ENCODE measurements at places on chromosomes 4 and X.

GRCh38 chr4:123599920-123600810 is 203.6 kb downstream of the SPRY1 start:
- no peak for DNase-seq

GRCh38 chrX:34638116-34638515 is 19.0 kb downstream of the TMEM47 start:
- DNase-seq, result peak; percentile 0

DNA sequence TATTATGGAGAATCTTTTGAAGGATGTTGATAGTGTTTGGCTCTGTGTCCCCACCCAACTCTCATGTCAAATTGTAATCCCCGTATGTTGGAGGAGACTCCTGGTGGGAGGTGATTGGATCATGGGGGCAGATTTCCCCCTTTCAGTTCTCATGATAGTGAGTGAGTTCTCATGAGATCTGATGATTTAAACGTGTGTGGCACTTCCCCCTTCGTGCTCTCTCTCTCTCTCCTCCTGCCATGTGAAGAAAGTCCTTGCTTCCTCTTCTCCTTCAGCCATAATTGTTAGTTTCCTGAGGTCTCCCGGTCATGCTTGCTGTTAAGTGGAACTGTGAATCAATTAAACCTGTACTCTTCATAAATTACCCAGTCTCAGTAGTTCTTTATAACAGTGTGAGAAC is 166.1 kb upstream of the NUDT6 start:
- no peak for DNase-seq

GRCh38 chr4:62471021-62471420 is 1270.9 kb downstream of the ADGRL3 start:
- no peak for DNase-seq

- no peak for DNase-seq
These were observed 71.3 kb upstream of the ADGRG2 start for GRCh38 chrX:19193565-19193964.

- no peak for DNase-seq
These were observed 14.7 kb upstream of the SEC24D start for GRCh38 chr4:118850488-118851173.

DNA sequence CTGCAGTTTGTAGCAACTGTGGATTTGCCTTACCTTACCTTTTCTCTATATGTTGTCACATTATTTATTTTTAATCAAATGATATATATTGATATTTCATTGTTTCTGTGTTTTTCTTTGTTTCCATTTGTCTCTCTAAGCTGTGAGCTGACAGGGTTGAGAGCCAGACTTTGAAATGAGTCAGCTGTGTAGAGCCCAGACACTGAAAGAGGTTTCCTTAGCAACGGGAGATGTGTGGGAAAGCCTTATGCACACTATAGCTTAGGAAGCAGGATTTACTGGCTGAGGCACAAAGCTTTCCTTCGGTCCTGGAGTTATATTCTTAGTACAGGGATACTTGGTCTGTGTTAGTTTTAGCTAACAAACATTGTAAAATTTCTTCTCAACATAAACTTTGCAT is 192.2 kb downstream of the FGF13 start:
- no peak for DNase-seq

DNA sequence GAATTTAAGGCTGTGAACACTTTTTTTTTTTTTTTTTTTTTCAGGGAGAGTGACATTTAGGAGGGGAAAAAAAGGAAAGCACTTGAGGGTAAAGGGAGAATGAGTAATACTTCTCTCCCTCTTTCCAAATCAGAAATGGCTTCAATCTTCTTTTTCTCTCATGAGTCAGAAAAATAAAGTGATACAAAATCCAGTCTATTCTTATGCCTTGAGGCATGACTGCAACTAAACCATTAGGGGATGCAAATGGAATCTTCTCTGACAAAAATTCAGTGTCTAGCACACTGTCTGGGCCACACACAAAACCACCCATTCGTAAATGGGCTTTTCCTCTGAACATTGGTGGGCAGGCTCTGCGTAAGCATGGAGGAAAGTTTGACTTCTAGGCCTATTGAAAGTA is 46.7 kb upstream of the POU4F2 start:
- DNase-seq, result no peak

GRCh38 chrX:84611843-84612636 is 109.8 kb upstream of the HDX start:
- no peak for DNase-seq

GRCh38 chr4:82373486-82373815 is 340 bp downstream of the HNRNPD start:
- DNase-seq, result no peak

DNA sequence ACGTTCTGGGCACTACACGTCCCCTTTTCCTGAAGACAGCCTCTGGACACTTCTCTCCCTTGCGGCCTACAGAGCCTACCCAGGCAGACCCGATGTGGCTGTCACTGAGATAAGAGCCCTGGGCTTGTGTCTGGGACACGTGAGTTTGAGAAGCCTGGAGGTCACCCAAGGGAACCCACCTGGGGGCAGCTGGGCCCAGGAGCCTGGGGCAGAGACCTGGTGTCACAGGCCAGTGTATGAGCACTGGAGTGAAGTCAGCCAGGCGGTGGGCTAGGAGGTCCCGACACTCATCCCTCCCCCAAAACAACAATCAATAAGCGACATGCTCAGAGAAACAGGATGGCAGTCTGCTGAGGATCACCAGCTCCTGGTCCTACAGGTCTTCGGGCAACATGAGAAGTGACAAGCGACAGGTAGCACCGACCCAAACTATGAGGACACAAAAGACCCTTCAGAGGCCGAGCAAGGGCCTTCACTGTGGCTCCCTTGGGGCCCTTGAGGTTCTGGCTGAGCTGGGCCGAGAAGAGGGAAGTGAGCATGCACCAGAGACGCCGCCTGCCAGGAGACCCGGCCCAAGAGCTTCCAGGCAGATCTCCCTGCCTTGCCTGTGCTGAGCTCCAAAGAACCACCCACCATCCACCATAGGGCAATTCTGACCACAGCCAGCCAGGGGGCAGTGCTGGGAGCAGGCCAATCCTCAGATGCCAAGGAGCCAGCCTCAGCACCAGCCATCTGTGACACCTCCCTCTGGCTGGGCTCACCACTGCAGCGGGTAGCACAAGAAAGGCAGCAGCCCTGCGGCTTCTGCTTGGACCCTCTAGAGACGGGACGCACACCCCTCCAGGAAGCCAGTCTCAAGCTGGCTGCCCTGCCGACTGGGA is 11.0 kb upstream of the DUSP9 start:
- no peak for DNase-seq

- no peak for DNase-seq
These were observed 3.1 kb downstream of the TFDP3 start for GRCh38 chrX:133215017-133215416.

DNA sequence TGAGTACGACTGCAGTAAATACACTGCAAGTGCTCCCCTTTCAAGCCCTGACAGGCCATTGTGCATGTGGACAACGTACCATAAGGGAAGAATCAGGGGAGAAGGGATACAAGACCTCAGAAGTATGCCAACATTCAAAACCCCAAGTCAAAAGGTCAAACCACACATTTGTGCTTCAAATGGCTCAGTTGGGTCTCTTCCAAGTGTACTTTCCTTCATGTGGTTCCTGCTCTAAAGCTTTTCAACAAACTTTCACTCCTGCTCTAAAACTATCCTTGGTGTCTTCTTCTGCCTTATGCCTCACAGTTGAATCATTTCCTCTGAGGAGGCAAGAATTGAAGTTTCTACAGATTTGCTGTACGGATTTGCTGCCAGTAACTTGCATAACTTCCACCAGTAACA is 305.7 kb upstream of the SLIT2 start:
- DNase-seq, result peak; percentile 8

GRCh38 chr4:150886597-150886996 is 128.5 kb downstream of the LRBA start:
- DNase-seq, result no peak

DNA sequence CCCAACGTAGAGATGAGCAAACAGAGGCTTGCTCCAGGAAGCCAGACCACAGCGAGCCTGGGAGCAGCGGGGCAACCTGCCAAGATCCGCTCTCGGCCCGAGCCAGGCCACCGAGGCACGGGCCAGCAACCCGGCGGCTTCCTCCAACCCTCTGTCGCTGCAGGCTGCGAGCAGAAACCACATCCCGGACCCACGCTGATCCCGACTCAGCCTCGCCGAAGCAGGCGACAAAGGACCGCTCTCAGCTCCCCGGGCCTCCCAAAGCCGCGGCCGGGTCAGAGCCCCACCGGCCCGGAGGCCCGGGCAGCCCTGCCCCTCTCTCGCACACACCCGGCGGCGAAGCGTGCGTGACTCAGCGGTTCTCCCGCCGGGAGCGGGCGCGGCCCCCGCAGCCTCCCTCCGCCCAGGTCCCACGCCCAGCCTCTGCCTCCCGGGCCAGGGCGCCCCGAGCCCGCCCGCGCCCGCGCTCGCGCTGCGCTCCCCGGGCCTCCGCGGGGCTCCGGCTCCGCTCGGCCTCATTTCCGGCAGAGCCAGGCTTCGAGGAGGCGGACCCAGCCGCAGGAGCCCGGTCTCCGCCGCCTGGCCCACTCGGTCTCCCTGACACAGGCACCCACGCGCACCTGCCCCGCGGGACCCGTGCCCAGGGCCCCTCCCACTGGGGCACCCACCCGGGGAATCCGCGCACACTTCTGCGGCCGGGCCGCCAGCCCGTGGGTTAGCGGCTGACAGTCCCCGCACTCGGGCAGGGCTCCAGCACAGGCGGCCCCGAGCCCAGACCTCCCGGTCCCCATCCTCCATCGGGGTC is 1.7 kb downstream of the PPP2R2C start:
- DNase-seq, result peak; percentile 27

- DNase-seq, result no peak
These were observed 810.9 kb upstream of the TENM3 start for GRCh38 chr4:181432335-181432734.

DNA sequence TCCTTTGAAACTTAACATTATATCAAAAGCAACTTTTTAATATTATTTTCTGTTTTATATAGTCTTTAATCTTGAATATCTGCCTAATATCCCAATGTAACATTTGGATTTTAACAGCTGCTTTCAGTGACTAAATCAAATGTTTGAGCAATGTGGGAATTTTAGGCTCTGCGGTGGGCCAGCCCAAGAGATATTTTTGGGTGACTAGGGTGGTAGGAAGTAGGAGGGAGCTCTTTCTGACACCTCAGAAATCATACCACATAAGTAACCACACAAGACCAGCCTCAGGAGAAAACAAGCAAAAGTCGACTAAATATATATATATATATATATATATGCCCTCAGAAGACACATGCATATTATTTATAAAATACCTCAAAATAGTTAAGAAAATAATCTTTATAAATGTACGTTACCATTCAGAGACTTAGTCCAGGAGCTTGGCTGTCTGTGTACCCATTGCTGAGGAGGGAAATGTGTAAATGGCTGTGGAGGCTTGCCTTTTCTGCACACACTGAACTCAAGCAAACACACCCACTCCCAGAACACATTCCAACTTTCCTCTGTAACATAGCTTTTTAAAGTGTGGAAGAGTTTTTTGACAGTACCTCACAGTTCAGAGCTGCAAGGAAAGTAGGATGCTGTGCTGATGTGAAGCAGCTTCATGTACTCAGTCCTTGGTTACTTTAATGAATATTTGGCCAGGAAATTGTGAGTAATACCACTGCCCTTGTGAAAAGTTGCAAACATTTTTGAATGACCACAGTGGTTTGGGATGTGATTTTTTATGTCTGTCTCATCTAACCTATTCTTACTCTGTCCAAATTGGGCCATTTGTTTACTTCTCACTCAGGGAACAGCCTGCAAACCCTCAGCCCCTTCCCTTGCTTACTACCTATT is at the start of gene RTL3:
Gene RTL3, minus strand, starts transcription at position 484 of the 900 bp plus-strand sequence. CDS start 908 bp downstream, outside the sequence.
- no peak for DNase-seq

DNA sequence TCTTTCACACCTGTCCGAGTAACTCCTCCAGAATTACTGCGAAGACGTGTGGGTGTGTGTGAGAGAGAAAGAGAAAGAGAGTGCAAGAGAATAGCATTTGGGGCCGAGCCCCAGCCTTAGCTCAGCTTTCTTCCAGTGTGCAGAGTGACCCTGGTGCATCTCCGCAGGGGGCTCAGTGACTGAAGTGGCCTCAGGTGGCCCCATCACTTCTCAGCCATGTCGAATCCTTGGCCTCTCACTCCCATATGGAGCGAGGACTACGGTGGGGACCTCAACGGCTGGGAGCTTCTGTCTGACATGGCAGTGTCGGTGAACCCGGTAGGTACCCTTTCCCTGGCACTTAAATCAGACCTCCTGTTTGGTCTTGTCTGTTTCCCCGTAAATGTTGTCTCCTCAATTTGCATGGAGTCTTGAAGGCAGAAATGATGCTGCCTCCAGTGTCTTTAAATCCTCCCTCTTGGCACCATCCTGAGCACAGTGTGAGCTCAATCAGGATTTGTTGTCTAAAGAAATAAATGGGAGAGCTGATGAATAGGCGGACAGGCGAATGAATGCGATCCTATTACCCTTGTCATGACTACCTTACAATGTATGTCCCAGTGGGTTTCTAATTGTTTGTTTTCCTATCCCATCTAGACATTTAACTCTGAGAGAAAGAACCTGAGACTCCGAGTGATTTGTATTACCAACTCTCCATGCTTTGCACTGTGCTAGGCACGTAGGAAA is 305.9 kb downstream of the AFF2 start:
- no peak for DNase-seq

- no peak for DNase-seq
These were observed 201.7 kb downstream of the TBCK start for GRCh38 chr4:106114270-106114669.
